ENCODE measurements at places on chromosomes 1 and 21. TPM values are rescaled to one million over a fixed set of nuclear protein-coding genes. Genes with fewer than 3 reads are reported as not detected.

Gene ADORA1
- 2.0 TPM for total RNA-seq

Gene FAM167B
- total RNA-seq = 0.66 TPM

Gene ADAM30
- total RNA-seq = not detected

Gene KCNE2
- not detected for total RNA-seq

Gene CELSR2
- 1.5 TPM for total RNA-seq

Gene EBNA1BP2
- 51.3 TPM for total RNA-seq

Gene ASCL5
- total RNA-seq = not detected

Gene TNNT2
- total RNA-seq = not detected

Gene SYTL1
- 0.15 TPM for total RNA-seq

Gene C2CD4D
- total RNA-seq = not detected

Gene NR1I3
- total RNA-seq = not detected

Gene LCE1E
- total RNA-seq = not detected

Gene NUAK2
- 2.8 TPM for total RNA-seq

Gene RO60
- 149 TPM for total RNA-seq

Gene LAD1
- total RNA-seq = not detected

Gene C1orf226
- total RNA-seq = 0.17 TPM

Gene AADACL3
- not detected for total RNA-seq

Gene TBX19
- total RNA-seq = 2.0 TPM

Gene SMCP
- total RNA-seq = not detected

Gene CD53
- not detected for total RNA-seq

Gene ZNF648
- total RNA-seq = not detected

Gene LYPD8
- not detected for total RNA-seq

Gene BCAN
- total RNA-seq = not detected

Gene SDE2
- total RNA-seq = 15.5 TPM

Gene AUNIP
- total RNA-seq = 0.33 TPM

Gene AQP10
- not detected for total RNA-seq

Gene CFHR5
- not detected for total RNA-seq

Gene PPFIA4
- 20.0 TPM for total RNA-seq

Gene OLFML3
- total RNA-seq = 139 TPM

Gene PDIK1L
- total RNA-seq = 4.4 TPM

Gene NUF2
- total RNA-seq = 3.5 TPM

Gene TNFRSF1B
- total RNA-seq = 43.0 TPM
